ENCODE measurements at places on chromosomes 2 and 18. TPM values are rescaled to one million over a fixed set of nuclear protein-coding genes. Genes with fewer than 3 reads are reported as not detected.

The MREG gene
- total RNA-seq, result 0.38 TPM

The TIA1 gene
- total RNA-seq, result 44.3 TPM

The CHN1 gene
- total RNA-seq, result 9.2 TPM

The NOSTRIN gene
- 14.0 TPM for total RNA-seq

The SGO2 gene
- total RNA-seq, result 1.3 TPM

The IL1A gene
- not detected for total RNA-seq

The C2orf80 gene
- not detected for total RNA-seq

The TMEM17 gene
- total RNA-seq, result 1.7 TPM

The VWC2L gene
- not detected for total RNA-seq

DNA sequence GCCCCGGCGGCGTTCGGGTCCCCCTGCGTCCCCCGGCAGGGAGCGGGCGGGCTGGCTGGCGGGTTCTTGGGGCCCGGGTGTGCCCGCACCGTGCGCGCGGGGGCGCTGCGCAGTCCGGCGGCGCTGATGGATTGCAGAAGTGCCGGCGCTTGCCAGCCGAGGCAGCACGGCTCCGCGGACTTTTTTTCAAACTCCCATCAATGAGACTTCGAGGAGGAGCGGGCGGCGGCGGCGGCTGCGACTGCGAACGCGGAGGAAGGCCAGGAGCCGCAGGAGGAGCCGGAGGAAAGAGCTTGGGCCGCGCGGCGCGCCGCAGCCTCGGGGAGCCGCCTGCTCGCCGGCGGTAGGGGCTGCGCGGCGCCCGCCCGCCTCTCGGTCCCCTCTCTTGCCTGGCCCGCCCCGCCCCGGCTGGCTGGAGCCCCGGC is at the start of gene GLI2:
GLI2 (plus strand) TSS at position 123 of the 425 bp plus-strand sequence. CDS start 61,453 bp downstream, outside the sequence.
- peak; percentile 83 for DNase-seq

DNA sequence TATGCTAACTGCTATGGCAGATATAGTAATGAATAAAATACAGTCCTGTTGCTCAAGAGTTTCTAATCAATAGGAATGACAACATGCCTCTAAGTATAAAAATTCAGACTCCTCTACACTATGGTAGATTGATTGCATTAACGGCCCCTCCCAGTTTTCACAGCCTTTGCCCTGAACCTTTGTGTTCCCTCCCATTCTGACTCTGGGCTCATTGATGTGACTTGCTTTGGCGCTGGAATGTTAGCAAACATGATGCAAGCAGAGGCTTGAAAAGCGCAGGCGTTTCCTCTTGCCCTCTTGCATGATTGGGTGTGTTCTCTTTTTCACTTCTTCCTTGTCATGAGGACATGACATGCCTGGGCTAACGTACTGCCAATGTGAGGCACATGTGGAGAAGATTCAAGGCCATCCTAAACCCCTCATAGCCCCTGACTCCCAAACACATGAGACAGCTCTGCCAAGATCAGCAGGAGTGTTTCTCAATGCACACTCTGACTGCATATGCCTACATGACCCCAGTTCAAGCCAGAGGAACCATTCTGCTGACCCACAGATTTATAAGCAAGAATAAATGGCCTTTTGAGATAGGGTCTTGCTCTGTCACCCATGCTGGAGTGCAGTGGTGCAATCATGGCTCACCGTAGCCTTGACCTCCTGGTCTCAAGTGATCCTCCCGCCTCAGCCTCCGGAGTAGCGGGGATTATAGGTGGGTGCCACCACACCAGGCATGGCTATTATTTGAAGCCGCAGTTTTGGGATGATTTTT is 49.7 kb upstream of the CD28 start:
- peak; percentile 51 for DNase-seq

GRCh38 chr2:567865-568638 is 109.2 kb downstream of the TMEM18 start:
- DNase-seq, result no peak

DNA sequence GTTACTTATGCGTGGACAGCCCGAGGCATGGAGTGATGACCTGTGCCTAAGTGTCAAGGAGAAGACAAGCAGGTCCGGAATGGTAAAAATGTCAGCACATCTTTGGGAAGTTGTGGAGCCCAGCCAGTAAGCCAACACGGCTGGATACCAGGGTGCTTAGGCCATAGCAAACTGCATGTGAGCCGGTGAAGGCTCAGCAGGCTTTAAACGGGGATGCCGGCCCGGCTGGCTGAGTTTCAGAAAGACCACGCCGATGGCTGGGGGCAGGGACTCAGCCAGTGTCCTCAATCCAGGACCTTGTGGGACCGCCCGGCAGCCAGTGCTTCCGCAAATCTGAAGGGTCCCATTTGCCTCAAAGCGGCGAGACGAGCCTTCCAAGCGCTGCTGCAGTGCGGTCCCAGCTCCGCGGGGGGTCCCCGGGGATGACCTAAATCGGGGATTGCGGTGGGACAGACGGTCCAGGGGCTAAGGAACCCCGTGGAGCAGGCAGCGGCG is 946 bp upstream of the AGAP1 start:
- peak; percentile 59 for DNase-seq

- DNase-seq, result peak; percentile 52
These were observed 642 bp upstream of the KCNK3 start for GRCh38 chr2:26691881-26692278.

GRCh38 chr2:6896930-6897759 is 19.6 kb downstream of the RSAD2 start:
- DNase-seq, result no peak

GRCh38 chr18:72470391-72470790 is 73.8 kb downstream of the CBLN2 start:
- no peak for DNase-seq

DNA sequence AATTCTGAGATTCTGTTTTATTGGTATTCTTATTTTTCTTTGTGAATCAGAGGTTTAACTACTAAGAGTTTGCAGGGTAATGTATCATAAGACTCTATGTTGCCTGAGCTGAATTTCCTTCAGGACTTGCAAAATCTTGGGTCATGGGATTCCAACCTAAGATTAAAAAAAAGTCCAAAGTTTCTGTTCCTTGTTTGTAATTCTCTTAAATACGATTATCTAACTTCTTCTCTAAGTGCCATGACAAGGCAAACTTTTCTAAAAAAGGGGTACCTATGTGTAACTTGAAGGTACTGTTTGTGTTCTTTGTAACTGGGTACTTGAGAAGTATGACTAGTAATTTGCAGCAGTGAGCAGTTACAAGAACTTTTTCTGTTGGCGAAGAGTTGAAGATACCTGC is 181.3 kb upstream of the ZEB2 start:
- DNase-seq, result no peak

DNA sequence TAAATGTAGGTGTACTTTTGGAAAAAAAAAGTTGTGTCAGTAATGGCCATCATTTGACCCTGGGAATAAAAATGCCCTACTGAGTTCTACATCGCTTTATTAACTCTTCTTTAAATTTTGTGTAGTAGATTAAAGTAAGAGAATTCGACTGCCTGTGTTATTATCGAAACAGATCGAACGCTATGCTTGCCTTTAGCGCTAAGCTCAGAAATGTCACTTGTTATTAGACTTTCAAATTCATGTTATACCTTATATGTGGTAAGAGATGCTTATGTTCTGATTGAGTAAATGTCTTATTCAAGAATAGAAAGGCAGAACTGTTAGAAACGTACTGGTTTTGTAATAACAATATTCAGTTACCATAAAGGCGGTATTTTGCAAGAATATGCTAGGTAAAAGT is 1.4 kb downstream of the UGP2 start:
- DNase-seq, result no peak

- no peak for DNase-seq
These were observed 126.9 kb downstream of the PRKRA start for GRCh38 chr2:178324077-178324476.

- DNase-seq, result peak; percentile 52
These were observed 4.9 kb upstream of the PDCD1 start for GRCh38 chr2:241863536-241863954.

- DNase-seq, result no peak
These were observed 5.0 kb downstream of the RFX8 start for GRCh38 chr2:101469863-101470262.

DNA sequence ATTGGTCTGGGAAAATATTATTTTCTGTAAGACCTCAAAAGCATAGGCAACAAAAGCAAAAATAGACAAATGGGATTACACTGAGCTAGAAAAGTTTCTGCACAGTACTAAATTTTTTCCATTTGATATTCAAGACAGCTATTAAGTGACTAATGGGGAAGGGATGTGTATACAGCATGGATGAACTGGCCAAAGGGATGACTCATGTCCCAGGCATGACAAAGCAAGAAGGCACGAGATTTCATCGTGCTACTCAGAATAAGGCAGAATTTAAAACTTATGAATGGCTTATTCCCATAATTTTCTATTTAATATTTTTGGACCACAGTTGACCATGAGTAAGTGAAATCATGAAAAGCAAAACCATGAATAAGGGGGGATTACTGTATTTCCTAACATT is 1250.1 kb upstream of the GYPC start:
- no peak for DNase-seq

DNA sequence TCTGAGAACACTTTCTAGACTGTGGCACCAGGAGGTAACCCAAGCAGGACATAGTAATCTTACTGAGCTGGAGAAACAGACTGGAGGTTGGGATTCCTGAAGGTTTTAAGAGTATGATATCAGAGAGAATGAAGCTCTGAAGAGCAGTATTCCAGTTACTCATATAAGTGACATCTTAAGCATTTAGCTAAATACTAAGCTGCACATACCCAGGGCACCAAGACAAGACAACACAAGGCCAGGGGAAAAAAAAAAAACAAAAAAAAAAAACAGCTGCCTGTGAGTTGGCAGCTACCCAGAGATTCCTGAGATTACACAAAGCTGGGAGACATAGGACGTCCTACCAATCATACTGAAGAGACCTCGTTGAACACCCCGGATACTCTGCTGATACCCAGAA is 175.8 kb downstream of the SRBD1 start:
- no peak for DNase-seq

- no peak for DNase-seq
These were observed 135.7 kb upstream of the NFATC1 start for GRCh38 chr18:79260023-79260422.

DNA sequence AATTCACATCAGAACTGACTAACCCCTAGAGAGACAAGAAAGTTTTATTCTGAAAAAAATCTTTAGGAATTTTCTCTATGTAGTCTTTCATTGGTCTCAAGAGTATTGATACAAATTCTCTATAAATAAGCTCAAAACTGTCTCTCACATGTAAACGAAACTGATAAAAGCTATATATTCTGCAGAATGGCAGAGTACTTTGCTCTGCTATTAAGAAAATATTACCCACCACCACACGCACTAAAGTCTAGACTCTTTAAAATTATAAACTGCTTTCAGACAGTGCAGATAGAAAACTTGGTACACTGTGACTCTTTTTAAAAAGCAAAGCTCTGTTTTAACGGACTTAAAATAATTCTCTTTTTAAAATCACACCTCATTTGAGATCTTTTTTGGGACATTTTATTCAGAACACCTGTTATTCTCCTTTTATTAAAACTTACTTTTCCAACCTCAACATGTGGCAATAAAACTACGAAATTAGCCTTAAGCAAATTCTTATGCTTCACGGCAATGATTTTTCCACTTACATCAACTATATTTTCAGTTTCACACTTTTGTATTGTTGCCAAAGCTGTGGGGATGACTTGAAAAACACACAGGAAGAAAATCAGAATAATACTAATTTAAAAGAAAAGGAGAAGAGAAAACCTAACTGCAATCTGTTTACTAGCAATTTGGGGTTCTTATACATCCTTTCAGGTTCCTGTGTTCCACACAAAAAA is 58.0 kb downstream of the CCDC88A start:
- no peak for DNase-seq

GRCh38 chr2:181231886-181232621 is 225.1 kb upstream of the ITGA4 start:
- DNase-seq, result no peak

GRCh38 chr2:99609851-99610381 is 120.1 kb upstream of the REV1 start:
- no peak for DNase-seq

DNA sequence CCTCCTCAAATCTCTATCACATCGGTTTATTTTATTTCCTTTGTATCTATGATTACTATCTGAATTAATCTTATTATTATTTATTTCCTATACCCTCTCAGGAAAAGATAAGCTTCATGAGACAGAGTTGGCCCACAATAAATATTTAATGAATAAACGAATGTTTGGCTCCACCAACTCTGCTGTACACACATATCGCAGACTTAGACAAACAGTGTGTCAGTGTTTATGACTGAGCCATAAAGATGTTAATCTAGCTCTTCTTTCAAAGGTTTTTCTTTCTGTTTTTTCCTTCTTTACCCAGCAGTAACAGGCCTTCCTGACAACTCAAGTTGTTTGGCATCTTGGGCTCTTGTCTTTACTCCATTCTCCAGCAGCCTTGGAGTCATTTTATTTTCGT is 329.5 kb downstream of the CDH2 start:
- no peak for DNase-seq

DNA sequence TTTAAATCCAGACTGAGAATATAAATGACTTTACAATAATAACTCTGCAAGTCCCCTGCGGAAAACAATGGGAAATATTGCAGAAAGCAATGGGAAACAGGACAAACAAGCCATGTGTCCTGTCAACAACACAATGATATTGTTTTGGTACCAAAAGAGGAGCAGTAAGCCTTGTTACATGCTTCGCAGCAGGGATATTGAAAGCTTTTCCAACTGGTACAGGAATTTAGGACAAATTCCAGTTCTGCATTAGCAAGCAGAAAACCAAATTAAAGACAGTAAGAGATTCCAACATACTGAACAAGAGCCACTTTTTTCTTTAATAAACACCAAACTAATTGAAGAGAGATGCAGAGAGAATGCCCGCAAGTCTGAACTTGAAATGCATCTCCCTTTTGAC is 30.0 kb downstream of the FRZB start:
- DNase-seq, result no peak

DNA sequence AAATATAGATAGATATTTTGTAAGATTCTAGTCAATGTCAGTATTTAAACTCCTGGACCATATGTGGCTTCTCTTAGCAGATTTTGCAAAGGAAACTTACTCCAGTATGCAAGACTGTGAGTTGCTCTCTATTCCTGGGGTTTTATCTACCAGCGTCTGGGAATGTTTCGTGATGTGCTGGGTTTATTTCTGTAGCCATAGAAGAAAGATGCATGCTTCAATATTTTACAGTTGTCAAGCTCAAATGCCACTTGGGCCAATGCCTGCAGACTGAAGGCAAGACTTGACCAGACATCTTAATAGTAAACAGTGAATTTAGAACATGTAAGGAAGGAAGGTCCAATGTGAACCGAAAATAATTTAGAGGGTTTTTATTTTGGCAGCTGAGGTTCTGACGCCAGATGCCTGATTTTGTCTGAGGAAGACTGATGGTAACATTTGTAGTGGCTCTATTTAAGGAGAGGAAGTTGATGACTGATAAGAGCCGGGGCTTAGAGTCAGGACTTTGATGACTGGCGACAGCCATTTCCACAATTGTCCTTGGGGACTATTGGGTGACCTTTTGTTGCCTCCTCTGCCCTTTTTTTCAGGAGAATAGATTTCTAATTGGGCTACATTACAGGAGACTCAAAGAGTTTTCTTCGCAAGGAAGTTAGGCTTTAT is 154.3 kb downstream of the RAPGEF4 start:
- no peak for DNase-seq

Measured in Right ventricle myocardium superior (tissue), 1 donor.